Thoracic aorta endothelial cell (primary cell): ENCODE measurements at places on chromosomes 12 and 14. TPM values are rescaled to one million over a fixed set of nuclear protein-coding genes. Genes with fewer than 3 reads are reported as not detected.

The TMEM229B gene
- total RNA-seq, result under 0.01 and 0.07 TPM in 2 replicates

The UTP20 gene
- total RNA-seq, result 49.3 and 50.9 TPM in 2 replicates

The ZNF10 gene
- total RNA-seq, result 4.9 and 7.8 TPM in 2 replicates

The ALDH2 gene
- 32.4 and 47.1 TPM in 2 replicates for total RNA-seq

The R3HDM2 gene
- 18.1 and 21.4 TPM in 2 replicates for total RNA-seq

The TOMM20L gene
- total RNA-seq, result not detected in 2 replicates

The NUAK1 gene
- total RNA-seq, result 30.6 and 43.0 TPM in 2 replicates

The PAPLN gene
- 1.1 and 1.5 TPM in 2 replicates for total RNA-seq
